ENCODE measurements at places on chromosomes 11 and 22.

GRCh38 chr22:19807161-19807913 lies 46.8 kb downstream of the TBX1 start:
- DNase-seq, result no peak

- DNase-seq, result no peak
These were observed 175.1 kb downstream of the SWAP70 start for GRCh38 chr11:9838961-9839360.

GRCh38 chr11:59355226-59355625 lies 3.5 kb upstream of the OR5AN1 start:
- DNase-seq, result no peak

DNA sequence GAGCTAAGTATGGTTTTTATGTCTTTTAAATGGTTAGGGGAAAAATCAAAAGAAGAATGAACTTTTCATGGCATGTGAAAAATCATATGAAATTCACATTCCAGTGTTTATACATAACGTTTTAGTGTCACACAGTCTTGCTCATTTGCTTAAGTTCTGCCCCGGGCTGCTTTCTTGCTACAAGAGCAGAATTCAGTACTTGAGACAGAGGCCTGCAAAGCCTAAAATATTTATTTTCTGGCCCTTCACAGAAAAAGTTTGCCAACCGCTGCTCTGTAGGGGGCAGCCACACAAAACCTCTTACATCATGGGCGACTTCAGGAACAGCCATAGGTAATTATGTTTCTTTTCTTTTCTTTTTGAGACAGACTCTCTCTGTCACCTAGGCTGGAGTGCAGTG lies 1.0 kb upstream of the ATG2A start:
- DNase-seq, result no peak

DNA sequence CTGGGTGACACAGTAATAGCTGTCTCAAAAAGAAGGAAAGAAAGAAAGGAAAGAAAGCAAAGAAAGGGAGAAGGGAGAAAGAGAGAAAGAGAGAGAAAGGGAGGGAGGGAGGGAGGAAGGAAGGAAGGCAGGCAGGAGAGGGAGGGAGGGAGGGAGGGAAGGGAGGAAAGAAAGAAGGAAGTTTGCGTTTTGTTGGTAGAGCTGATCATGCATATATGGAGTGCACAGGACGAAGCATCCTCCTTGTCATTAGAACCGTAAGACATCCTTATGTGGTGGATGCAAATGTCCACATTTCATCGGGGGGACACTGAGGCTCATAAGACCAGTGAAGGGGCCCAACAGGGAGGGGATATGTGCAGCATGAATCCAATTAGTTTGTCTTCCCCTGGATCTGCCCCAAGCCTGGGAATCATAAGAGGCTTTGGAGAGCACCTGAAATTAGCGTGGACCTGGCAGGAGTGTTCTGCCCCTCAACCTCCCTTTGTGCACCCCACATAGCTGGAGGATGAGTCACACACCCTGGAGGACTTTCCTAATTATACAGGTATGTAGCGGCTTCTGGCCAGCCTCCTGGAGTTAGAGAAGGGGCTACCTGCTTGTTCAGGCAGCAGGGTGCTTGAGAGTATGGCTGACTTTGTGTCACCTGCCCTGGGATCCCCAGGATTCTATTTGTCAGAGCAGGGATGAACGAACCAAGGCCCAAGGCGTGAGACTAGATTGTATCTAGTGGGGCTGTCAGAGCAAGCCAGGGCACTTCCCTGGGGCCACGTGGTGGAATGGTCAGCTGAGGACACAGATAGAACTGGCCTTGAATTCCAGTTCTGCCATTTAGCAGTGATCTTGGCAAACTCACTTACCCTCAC lies 119.7 kb upstream of the CD82 start:
- no peak for DNase-seq
